MCF 10A (cell line): ENCODE measurements at places on chromosomes 2 and 18. TPM values are rescaled to one million over a fixed set of nuclear protein-coding genes. Genes with fewer than 3 reads are reported as not detected.

KLHL41 gene
- 0.34 and 0.35 TPM in 2 replicates for total RNA-seq

FAM161A gene
- 1.7 and 2.3 TPM in 2 replicates for total RNA-seq

AOX1 gene
- total RNA-seq: 54.0 and 76.6 TPM in 2 replicates

IL1A gene
- total RNA-seq: 99.1 and 170 TPM in 2 replicates

CCDC68 gene
- total RNA-seq: 3.3 TPM in 2 replicates

GKN2 gene
- not detected in 2 replicates for total RNA-seq

POTEC gene
- total RNA-seq: not detected in 2 replicates

CRYGD gene
- total RNA-seq: not detected in 2 replicates

SLC8A1 gene
- 1.6 and 1.7 TPM in 2 replicates for total RNA-seq

GRCh38 chr2:202158796-202159195 lies 79.6 kb downstream of the SUMO1 start:
- DNase-seq: peak; percentile 26

DNA sequence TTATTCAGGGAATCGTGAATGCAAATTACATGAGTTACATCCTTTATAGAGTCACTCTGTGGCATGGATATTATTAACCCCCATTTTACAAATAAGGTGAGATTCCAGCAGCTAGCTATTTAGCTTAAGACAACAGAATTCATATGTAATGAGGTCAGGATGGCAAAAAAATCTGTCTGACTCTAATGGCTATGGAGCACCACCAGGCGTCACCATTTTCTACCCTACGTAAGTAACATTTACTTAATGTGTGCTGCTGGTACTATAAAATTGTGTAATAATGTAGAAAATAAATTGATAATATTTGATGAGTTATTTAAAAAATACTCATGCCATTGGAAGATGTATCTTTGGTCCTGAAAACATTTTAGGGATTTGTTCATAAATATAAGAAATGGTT lies 2040.1 kb upstream of the LRRTM1 start:
- no peak for DNase-seq

DNA sequence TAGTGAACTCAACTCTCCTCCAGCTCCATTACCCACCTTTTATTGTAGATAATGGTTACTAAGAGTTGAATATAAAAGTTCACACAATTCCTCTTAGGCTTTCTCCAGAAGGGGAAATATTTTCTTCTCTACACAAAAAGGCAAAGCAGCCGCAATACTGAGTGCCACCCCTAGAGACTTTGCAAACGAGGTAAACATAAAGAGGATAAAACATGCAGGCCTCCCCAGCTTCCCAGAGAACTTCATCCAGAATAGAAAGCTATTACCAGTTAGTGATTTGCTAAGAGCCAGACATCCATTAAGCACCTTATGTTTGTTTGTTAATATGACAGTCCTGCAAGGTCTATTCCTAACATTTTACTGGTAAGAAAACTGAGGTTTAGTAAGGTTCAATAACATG lies 17.4 kb downstream of the ZNF521 start:
- no peak for DNase-seq

DNA sequence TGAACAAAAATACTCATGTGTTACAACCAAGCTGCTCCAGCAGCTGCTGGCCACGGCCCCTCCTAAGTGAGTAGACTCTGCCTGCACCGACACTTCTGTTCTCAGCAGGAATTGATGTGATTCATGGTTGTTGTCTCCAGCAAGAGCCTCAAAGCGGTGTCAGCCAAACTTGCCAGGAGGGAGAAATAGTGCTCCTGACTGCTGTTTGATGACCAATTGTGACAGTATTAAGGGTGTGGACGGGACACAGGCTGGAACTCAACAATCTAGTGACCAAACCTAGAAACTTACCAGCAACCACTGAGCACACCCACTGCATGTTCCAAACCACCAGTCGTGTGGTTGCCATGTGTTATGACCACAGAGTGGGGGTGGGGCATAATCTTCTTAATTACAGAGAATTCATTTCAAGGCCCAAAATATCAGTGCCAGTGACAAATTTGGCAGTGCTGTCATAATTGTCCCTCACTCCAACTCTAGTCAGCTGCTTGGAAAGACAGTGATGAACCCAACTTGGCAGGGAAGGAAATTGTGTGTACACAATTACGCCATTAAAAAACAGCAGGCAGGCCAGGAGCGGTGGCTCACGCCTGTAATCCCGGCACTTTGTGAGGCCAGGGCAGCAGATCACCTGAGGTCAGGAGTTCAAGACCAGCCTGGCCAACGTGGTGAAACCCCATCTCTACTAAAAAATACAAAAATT lies 30.4 kb downstream of the FBLN7 start:
- DNase-seq: peak; percentile 2

GRCh38 chr2:46852598-46852997 lies 63.0 kb downstream of the MCFD2 start:
- DNase-seq: no peak

GRCh38 chr2:58796239-58796910 lies 555.2 kb upstream of the FANCL start:
- peak; percentile 9 for DNase-seq

GRCh38 chr2:46850742-46851141 lies 64.9 kb downstream of the MCFD2 start:
- peak; percentile 95 for DNase-seq

DNA sequence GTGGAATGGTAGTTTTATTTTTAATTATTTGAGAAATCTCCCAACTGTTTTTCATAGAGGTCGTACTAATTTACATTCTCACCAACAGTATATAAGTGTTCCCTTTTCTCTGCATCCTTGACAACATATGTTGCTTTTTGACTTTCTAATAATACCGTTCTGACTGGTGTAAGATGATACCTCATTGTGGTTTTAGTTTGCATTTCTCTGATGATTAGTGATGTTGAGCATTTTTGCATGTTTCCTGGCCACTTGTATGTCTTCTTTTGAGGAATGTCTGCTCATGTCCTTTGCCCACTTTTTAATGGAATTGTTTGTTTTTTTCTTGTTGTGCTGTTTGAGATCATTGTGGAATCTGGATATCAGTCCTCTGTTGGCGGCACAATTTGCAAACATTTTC lies 242.5 kb downstream of the ZNF521 start:
- no peak for DNase-seq

- no peak for DNase-seq
Observed at GRCh38 chr18:37230768-37231167, 334.8 kb downstream of the CELF4 start.

DNA sequence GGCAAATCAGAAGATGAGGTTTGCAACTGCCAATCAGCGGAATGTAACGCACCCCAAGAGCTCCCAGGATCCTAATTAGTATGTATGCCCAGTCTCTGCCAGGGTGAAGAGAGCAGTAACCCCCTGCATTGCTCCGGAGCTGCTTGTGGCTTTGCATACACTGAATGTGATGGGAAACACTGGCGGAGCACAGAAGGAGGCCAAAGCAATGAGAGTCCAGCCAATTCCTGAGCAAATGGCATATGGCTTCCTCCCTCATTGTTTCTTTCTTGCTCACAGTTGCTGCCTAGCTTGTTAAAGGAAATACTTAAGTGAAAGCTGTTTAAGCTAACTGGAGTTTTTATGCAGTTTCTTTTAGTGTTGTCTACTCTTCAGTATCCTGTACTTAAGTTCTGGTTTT lies 343.5 kb upstream of the NT5C1B start:
- DNase-seq: no peak

DNA sequence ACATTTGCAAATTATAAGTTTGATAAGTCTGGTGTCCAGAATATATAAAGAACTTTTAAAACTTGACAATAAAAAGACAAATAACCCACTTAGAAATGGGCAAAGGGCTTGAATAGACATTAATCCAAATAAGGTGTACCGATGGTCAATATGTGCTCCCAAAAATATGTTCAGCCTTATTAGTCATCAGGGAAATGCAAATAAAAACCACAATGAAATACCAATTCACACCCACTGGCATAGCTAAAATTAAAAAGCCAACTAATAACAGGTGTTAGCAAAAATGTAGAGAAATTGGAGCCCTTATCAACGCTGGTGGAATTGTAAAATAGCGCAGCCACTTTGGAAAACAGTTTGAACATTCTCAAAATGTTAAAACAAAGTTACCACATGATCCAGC lies 79.0 kb upstream of the SCG2 start:
- DNase-seq: no peak

- DNase-seq: peak; percentile 65
Observed at GRCh38 chr2:162261032-162261945, 18.0 kb upstream of the FAP start.

- DNase-seq: no peak
Observed at GRCh38 chr2:241673797-241674725, 12.6 kb downstream of the DTYMK start.

GRCh38 chr18:11237066-11237465 lies 87.7 kb upstream of the PIEZO2 start:
- DNase-seq: no peak

DNA sequence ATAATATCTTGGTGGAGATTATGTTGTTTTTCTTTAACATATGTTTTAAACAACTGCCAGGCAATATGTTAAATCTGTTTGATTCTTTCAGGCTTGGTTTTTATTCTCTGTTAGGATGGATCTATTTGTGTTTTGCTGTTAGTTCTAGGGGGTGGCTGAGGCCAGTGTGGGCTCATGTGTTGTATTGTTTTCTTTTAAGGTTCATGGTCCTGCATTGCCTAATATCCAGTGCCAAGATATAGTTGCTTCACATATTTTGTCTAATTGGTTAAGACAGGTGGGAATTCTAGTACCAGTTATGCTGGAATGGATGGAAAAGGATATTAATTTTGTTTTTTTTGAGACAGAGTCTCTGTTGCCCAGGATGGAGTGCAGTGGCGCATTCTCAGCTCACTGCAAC lies 7.6 kb downstream of the METAP1D start:
- no peak for DNase-seq
